ENCODE measurements at places on chromosomes 2 and 18.

DNA sequence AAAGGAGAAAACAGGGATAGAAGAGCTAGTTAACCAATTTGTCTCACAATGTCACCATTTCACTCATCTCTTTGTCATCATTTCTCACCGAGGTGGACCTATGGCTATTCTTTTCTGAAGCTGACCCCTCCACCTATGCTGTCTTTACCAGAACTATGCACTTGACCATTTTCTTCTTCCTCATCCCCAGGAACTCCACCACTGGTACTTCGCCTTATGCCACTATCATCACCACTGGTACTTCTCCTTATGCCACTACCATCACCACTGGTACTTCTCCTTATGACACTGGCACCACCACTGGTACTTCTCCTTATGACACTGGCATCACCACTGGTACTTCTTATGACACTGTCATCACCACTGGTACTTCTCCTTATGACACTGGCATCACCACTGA is 745.8 kb upstream of the CHAC2 start:
- no peak for DNase-seq
- H3K27me3 ChIP-seq = no peaks in the 10 kb centered on the region
- no peaks in the 10 kb centered on the region for H3K36me3 ChIP-seq
- no peaks in the 10 kb centered on the region for H3K4me1 ChIP-seq
- H3K27ac ChIP-seq = no peak overlapping the region

- no peaks in the 10 kb centered on the region for H3K4me1 ChIP-seq
- no peak overlapping the region for H3K4me3 ChIP-seq
- DNase-seq = peak; percentile 90
- H3K36me3 ChIP-seq = no peaks in the 10 kb centered on the region
- no peaks in the 10 kb centered on the region for H3K27me3 ChIP-seq
Observed at GRCh38 chr2:69816923-69817542, 12.4 kb upstream of the GMCL1 start.

GRCh38 chr2:23926290-23926749 is 603 bp downstream of the ATAD2B start:
- H3K36me3 ChIP-seq = no peaks in the 10 kb centered on the region
- peak overlapping the region; percentile 94 for H3K4me3 ChIP-seq
- no peaks in the 10 kb centered on the region for H3K27me3 ChIP-seq

GRCh38 chr2:233351423-233351822 is 2.9 kb upstream of the DGKD start:
- peaks cover 69% of the 10 kb centered on the region for H3K4me1 ChIP-seq
- DNase-seq = no peak
- no peak overlapping the region for H3K4me3 ChIP-seq
- no peak overlapping the region for H3K27ac ChIP-seq
- no peaks in the 10 kb centered on the region for H3K27me3 ChIP-seq

DNA sequence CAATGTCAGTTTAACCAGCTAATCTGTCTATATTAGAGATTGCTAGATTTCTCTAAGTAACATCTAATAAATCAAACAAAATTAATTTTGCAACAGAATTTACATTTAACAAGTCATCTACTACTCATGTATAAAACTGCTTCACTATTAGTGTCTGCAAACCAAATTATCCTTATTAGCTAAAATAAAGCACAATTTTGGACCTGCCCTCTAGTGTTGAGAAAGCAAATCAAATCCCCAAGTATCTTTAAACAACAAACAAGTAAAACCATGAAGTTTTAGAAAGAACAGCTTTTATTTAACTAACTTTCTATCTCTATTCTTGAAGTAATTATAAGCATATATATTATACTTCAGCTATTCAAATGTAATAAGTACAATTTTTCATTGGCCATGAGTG is 113.1 kb upstream of the SP3 start:
- H3K36me3 ChIP-seq = peaks cover 22% of the 10 kb centered on the region
- H3K27ac ChIP-seq = no peak overlapping the region
- no peak for DNase-seq
- no peaks in the 10 kb centered on the region for H3K4me1 ChIP-seq
- no peaks in the 10 kb centered on the region for H3K27me3 ChIP-seq
- no peak overlapping the region for H3K4me3 ChIP-seq

All from naive thymus-derived CD8-positive, alpha-beta T cell (primary cell).